ENCODE measurements at places on chromosomes 1 and 21.
A peak's percentile ranks its signal among the peaks of the same experiment; 100 is the strongest.

GRCh38 chr1:156682166-156682890, 5.1 kb upstream of the NES start:
- DNase-seq: no peak

- no peak for DNase-seq
These were observed 93.9 kb downstream of the ATP5PO start for GRCh38 chr21:33821503-33822322.

- no peak for DNase-seq
These were observed 805.8 kb upstream of the ADGRL2 start for GRCh38 chr1:80994934-80995333.

DNA sequence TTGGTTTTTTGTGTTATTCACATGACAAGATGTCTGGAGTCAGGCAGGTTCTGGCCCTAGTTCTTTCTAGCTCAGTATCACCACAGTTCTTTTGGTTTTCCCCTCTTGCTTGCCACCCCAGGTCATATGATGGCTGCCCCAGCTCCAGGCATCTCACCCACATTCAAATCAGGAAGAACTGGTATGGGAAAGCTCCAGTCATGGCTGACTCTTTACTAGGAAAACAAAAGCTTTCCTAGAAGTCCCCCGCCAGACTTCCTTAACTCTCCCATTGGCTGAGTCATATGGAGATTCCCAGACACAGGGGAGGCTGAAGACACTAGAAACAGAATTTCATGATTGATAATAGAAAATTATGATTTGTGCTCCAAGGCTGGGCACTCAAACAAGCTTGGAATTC, 22.1 kb upstream of the EYA3 start:
- peak; percentile 39 for DNase-seq

GRCh38 chr1:85626818-85627217, 46.3 kb downstream of the CCN1 start:
- DNase-seq: no peak

GRCh38 chr1:229093609-229094336, 177.1 kb upstream of the RAB4A start:
- DNase-seq: no peak

DNA sequence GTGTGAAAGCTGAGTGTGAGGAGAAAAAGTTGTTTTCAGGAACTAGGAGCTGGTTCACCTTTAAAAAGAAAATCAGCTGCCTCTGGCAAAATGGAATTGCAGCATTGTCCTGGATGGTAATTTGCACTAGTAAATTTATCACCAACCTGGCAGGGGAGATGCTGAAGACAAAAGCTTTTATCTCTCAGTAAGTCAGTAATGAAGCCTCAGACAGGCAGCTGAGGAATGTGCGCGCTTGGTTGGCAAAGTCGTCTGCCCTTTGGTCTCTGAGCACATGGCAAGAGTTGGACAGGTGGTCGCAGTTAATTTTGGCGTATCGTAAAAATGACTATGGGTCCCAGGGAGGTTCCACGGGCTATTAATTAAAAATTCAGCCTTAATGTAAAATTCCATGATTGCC, 131.9 kb downstream of the BACH1 start:
- DNase-seq: no peak

DNA sequence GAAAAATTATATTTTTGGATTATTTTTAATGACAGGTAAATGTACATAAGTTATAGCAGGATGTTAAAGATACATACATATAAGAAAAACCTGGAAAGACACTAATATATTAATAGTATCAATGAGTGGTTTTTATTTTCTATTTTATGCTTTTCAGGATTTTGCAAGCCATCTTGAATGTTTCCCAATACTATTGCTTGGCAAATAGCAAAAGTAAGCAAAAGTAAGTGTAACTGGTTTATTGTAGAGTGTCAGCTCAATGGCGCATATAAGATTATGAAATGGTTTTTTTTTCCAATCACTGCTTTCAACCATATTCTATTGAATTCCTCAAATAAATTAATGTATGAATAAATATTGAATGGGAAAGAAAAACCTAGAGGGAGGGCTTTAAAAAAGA, 36.4 kb downstream of the ZNF684 start:
- no peak for DNase-seq

DNA sequence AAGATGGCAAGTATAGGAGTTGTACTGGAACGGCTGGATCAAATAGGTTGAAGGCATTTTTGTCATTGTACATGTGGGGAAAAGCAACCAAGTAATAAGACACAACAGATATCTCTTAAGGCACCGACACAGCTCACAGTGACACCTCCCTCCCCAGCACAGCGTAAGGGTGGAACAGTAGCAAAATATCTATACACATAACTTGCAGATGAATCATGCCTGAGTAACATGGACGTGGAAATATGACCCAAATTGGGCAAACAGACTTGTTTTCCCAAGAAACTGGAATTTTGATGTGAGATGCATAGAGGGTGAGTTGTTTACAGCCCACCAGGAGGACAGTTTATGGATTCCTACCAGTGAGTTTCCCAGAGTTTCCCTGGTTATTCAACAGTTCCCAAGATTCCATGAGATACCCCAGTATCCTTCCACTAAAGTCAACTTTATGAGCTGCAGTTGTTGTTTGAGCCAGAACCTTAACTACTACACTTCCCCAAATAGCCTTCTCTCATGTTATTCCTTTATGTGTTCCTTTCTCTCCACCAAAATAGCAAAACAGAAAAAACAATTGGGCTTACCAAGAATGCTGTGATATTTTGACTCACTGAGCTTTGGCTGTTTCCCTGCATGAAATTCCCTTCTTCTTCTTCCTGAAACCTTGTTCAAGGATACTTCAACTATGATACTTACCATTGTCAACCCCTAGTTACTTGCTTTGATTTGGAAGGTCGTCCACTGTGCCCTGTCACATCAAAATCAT, 7.1 kb upstream of the DR1 start:
- peak; percentile 93 for DNase-seq

GRCh38 chr1:175875556-175875955, 132.2 kb upstream of the TNR start:
- no peak for DNase-seq

DNA sequence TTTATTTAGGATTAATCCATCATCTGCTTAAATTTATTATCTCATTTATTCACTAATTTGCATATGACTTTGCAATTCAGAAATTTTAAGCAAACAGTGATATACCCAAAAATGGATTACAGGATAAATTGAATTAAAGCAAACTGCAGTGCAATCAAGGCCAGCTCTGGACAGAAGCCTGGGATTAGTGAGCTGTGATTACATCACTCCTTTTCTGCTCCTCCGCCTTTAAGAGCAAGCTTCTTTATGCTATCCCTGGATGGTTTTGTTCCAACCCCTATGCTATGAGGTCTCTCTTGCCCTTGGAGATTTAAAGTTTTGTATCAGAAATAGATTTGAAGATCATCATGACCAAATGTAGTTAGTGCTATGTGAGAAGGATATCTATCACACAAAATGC, 32.6 kb downstream of the GPR52 start:
- no peak for DNase-seq

- no peak for DNase-seq
These were observed 3.1 kb upstream of the ZBTB8A start for GRCh38 chr1:32536117-32536516.

DNA sequence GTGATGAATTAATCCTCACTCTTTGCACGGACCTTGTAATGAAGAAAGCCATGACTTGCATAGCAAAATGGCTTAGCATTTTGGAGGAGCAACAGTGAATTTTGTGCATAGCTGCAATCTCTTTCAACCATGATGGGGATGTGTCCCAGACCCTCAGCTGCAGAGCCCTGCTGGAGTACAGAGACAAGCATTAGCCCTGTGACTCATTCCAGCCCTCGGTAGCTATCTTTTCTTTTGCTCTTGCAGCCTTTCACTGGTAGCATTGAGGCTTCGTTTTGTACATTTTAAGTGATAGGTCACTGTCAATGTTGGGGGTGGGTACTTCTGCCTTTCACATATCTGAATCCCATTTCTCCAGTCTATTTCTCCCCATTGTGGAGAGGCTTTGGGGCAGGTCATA, 58.4 kb downstream of the SLC35F3 start:
- DNase-seq: no peak

GRCh38 chr1:3003941-3004270, 17.4 kb upstream of the ACTRT2 start:
- no peak for DNase-seq

- no peak for DNase-seq
These were observed 103.0 kb downstream of the KIAA0319L start for GRCh38 chr1:35454176-35454575.

DNA sequence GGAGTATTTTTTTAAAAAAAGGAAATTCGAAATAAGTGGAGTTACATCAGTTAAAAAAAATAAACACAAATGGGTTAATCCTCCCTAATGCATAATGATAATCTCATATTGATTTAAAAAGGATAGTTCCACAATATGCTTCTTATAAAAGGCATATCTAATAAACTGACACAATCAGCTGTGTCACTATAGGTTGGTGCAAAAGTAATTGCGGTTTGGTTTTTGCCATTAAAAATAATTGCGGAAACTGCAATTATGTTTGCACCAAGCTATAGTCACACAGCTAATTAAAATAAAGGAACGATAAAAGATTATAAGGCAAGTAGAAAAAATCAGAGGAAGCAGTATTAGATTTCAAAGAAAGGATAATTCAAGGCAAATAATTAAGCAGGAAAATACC, 21.0 kb upstream of the IFI44L start:
- no peak for DNase-seq

DNA sequence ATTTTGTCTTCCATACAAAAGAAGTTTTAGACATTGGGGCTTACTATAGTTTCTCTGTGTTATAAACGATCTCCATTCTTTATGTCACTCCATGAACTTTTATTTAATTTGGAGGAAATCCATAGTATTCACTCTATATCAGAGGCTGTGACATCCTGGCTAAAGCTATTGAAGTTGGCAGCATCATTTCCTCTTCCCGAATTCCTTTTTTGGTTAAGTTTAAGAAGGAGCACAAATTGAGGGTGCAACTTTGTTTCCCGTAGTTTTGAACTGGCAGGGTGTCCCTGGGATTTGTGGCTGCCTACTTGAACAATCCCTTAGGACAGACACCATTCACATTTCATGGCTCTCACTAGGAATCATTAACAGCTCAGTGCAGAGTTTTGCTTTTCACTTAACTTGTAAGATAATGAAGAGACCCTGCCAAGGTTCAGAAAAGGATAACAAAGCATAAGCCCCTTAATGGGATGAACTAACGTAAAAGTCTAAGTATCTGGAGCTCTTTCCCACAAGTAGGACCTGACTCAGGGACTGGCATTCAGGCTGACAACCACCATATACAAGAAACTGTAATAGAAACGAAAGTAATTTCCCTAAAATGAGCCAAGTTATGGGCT, 13.9 kb downstream of the S1PR1 start:
- no peak for DNase-seq

GRCh38 chr1:65395887-65396612, 24.4 kb upstream of the LEPR start:
- peak; percentile 39 for DNase-seq

DNA sequence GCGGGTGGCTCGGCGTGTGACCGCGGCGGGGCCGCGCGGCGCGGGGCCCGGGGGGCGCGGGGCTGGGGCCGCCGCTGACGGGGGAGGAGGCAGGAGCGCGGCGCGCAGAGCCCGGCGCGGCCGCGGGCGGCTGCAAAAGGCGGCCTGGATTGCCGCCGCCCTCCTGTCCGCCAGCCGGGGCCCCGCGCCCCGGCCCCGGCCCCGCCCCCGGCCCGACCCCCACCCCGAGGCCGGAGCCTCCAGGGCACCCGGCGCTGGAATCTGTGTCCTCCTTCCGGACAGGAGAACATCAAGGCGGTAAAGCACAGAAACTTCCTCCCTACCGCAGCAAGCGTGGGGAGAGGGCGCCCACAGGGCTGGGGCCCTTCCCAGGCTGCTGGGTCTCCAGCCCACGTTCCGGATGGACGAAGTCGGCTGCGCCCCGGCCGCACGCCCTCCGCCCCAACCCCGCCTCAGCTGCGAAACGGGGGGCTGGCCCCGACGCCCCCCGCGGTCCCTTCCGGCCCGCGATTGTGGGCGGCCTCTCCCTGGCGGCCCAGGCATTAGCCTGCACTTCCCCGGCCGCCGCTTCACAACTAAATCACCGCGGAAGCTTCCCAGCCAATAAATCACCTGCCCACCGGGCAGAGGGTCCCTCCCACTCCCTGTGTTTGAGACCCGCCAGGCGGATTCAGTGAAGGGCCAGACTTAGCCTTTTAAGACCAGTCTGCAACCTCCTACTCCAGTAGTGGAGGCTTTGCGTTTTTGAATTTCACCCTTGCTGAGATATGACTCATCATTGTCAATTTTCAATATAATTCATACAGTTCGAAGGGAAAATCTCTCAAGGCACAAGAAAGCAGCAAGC, 106.0 kb downstream of the SLC45A1 start:
- peak; percentile 57 for DNase-seq

DNA sequence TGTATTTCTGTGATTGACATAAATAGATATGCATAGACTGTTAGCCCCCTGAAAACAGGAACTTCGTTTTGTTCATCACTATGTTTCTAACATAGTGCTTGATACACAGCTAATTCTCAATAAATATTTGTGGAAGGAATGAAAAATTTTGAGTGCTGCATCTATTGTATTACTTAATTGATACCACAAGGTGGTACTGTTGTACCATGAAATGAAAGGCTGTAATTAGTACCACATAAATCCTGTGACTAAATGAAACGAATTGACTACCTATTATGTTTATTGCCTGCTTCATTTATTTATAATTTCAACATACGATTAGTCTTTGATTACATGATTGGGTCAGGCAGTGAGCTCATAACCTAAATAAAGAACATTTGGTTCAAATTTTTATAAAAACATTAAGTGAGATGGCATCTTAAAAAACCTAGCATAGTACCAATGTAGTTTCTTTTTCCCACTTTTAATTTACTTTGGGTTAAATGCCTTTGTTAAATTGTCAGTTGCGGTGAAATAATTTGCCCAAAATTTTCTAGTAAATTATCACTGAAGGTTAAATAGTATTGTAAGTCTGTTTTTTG, 15.0 kb upstream of the TGFB2 start:
- peak; percentile 38 for DNase-seq

DNA sequence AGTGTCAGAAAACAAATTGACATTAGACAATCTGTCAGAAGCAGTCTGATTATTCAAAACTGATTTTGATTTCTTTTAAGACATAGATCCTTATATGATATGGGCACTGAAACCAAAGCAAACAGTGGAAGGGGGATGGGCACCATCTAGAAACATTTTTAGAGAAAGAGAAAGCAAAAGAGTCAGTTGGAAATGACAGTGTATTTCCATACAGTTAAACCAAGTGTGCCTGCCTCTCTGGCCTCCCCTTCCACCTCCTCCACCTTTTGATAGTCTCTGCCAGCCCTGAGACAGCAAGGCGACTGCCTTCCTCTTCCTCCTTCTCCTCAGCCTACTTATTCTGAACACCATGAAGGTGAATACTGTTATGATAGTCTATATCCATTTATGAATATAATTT, 949.7 kb downstream of the AMY1C start:
- no peak for DNase-seq

GRCh38 chr21:45330075-45330781, 42.5 kb upstream of the POFUT2 start:
- DNase-seq: peak; percentile 65

GRCh38 chr1:92951141-92951582, 10.1 kb downstream of the DIPK1A start:
- DNase-seq: peak; percentile 80

- DNase-seq: no peak
These were observed 3.5 kb downstream of the EPHX1 start for GRCh38 chr1:225813214-225813964.

GRCh38 chr1:5340560-5341130, 651.6 kb downstream of the NPHP4 start:
- DNase-seq: no peak

- DNase-seq: peak; percentile 75
These were observed 6.6 kb downstream of the IFFO2 start for GRCh38 chr1:18949686-18950400.
